ENCODE measurements at places on chromosomes 5 and 9.

- DNase-seq: peak; percentile 15
Measured at GRCh38 chr5:83767409-83767992, 46.8 kb upstream of the HAPLN1 start.

DNA sequence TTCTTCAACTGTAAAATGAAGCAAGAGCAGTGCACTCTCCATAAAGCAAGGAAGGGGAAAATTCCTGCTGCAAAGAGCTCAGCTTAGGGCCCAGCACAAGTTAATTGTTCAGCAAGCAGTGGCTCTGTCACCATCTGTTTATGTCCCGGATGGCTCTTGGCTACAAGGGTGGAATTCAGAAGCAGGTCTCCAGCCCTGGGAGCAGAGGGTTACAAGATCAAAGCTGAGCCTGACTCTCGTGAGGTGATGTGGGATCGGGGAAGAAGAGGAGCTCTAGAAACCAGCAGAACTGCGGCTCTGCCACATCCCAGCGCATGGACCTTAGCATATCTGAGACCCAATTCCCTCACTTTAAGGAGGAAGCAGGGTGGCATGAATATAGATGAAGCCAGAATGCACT lies 25.2 kb upstream of the OLFM1 start:
- DNase-seq: no peak

GRCh38 chr5:9356351-9356825 lies 189.5 kb downstream of the SEMA5A start:
- DNase-seq: no peak

DNA sequence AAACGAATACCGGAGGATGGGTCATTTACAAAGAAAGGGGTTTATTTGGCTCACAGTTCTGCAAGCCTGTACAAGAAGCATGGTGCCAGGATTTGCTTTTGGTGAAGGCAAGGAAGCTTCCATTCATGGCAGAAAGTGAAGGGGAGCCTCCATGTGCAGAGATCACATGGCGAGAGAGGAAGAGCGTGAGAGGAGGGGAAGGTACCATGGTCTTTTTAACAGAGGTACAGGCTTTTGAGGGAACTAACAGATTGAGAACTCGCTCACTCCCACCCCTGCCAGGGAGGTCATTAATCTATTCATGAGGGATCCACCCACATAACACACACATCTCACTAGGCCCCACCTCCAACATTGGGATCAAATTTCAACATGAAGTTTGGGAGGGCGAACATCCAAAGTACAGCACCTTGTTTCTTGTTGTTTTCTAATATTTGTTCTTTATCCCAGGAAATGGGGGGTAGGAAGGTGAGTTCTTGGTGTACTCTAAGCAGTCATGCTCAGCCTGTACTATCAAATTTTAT lies 18.5 kb downstream of the TMC1 start:
- DNase-seq: no peak
